BJ (cell line): ENCODE measurements at places on chromosomes 7 and 10. TPM values are rescaled to one million over a fixed set of nuclear protein-coding genes. Genes with fewer than 3 reads are reported as not detected.

GRCh38 chr10:122054048-122055025, 65.4 kb downstream of the TACC2 start:
- DNase-seq = no peak

- no peak for DNase-seq
Measured at GRCh38 chr7:146366938-146367337, 250.3 kb downstream of the CNTNAP2 start.

DNA sequence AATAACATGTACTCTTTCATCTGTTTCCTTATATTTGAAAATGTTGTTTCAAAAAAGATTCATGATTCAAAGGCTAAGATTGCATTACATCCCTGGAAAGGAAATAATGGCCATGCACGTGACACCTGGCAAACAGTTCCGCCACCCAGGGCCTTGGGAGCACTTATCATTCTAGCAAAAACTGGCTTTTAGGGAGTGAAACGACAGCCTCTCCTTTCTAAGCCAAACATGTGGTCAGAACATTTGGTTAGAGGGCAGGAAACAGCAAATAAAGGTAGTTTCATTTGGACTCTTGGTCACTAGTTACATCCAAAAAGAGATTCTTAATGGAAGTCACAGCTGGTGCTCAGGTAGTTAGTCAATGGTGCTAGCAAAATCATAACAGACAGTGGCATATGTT, 83.5 kb downstream of the FAS start:
- no peak for DNase-seq

- DNase-seq = no peak
Measured at GRCh38 chr7:77426052-77426404, 9.9 kb upstream of the GSAP start.

The MAGI2 gene
- 0.81 and 1.2 TPM in 2 replicates for polyA plus RNA-seq
